ENCODE measurements at places on chromosomes 7 and 10.

- DNase-seq = no peak
Observed at GRCh38 chr7:2728316-2729030, 40.5 kb downstream of the AMZ1 start.

GRCh38 chr7:129525225-129525862, 23.0 kb downstream of the SMKR1 start:
- DNase-seq = no peak

DNA sequence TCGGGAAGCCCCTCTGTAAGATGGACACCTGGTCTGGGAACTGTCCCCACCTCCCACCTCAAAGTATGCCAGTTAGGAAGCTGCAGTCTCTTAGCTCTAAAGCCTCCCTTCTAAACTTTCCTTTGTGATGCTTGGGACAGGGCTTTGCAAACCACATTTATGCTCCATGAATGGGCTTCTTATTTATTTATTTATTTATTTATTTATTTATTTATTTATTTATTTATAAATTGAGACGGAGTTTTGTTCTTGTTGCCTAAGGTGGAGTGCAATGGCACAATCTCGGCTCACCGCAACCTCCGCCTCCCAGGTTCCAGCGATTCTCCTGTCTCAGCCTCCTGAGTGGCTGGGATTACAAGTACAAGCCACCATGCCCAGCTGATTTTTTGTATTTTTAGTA, 1009.4 kb downstream of the TYW1 start:
- no peak for DNase-seq

DNA sequence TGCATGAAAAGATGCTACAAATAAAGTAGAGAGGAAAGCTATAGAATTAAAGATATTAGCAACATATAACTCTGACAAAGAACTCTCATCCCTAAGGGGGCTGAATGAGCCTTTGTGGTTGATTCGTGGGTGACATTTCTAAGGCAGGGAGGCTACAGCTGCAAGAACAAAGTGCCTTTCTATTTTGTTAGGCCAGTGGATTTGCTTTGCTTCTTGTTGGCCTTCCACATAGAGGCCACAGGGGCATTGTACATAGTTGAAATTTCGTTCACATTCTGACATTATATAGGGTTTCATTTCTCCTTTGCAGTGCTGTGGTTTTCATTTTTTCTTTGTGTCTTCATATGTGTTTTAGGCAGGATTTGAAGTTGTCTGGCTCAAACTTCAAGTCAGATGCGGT, 819.2 kb upstream of the C7orf33 start:
- peak; percentile 23 for DNase-seq

DNA sequence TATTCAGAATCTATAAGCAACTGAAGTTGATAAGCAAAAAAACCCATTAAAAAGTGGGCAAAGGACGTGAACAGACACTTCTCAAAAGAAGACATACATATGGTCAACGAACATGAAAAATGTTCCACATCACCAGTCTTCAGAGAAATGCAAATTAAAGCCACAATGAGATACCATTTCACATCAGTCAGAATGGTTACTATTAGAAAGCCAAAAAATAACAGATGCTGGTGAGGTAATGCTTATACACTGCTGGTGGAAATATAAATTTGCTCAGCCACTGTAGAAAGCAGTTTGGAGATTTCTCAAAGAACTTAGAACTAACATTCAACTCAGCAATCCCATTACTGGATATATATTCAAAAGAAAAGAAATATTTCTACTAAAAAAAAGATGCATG, 332.8 kb upstream of the PLXDC2 start:
- no peak for DNase-seq

DNA sequence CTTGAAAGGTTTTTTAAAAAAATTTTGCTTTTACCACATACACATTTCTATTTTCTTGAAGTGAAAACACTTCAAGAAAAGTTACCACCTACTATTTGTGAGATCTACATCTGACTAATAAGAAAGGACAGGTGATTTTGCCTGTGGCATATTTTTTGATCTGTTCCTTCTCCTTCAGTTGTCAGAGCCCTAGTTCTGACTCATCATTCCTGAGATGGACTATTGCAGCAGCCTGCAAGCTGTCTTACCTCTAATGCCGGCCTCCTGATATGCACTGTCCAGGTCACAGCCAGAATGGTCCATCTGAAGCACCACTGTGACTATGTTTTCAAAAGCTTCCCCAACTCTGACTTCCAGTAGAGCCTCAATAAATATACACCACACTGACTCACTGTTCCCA, 28.2 kb upstream of the ANK3 start:
- no peak for DNase-seq

DNA sequence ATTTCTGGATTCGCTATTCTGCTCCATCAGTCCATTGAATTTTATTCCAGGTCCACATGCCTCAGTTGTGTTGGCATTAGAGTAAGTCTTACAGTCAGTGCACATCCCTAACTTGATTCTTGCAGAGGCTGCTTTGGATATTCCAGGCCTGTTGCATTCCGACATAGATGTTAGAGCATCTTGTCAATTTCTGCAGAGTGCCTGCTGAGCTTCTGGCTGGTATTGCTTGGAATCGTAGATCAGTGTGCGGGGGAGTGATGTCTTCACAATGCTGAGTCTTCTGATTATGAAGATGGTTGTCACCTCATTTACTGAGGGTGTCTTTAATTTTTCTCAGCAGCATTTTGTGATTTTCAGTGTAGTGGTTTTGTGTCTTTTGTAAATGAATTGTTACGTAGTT, 45.2 kb downstream of the INPP5A start:
- DNase-seq = no peak

DNA sequence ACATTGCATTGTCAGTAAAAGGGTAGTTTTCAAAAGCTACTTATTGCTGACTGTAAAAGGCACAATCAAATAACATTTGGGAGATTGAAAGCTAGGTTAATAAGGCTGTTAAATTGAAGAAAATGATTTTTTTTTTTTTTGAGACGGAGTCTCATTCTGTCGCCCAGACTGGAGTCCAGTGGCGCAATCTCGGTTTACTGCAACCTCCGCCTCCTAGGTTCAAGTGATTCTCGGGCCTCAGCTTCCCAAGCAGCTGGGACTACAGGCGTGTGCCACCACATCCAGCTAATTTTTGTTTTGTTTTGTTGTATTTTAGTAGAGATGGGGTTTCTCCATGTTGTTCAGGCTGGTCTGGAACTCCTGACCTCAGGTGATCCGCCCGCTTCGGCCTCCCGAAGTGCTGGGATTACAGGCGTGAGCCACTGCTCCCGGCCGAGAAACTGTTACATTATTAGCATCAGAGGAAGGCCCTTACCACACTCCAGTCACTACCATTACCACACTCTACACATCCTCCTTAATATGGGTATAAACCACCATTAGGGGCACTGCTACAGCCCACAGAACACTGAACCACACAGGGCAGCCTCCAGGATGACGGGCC, 1.0 kb downstream of the CYP51A1 start:
- no peak for DNase-seq
